Pulmonary artery endothelial cell (primary cell): ENCODE measurements at places on chromosomes 11 and 22.

DNA sequence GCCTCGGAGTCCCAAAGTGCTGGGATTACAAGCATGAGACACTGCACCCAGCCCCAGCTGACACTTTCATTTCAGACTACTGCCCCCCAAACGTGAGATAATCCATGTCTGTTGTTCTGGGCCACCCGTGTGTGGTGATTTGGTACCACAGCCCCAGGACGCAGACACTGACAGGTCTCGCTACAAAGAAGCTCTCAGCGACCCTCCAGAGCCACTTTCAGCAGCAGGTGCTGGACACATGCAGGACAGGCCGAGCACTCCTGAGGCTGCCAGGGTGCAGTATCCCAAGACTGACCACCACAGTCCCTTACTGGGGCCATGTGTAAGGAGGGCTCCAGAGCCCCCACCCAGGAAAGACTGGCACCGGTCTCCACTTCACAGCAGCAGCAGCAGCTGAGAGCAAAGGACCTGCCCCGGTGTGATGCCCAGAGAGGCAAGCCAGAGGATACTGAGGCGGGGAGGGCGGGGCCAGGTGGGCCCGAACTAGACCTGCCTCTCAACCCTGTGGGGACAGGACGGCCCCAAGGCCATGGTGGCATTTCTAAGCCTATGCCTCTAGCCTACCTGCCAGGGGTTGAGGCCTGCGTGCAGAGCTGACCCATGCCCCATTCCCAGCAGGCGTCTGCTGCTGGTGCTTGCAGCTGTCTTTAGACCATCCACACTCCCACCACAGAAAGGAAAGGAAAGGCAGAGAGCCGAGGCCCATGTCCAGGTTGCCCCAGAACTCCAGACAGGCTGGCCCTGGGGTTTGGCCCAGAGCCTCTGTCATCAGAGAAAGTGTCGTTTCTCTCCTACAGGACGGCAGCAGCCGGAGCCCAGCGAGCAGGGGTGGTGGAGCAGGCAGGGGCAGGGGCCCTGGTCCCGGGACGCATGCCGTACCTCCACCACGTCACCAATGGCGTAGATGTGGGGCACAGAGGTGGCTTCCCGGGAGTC is 28.0 kb upstream of the GNB1L start:
- DNase-seq, result no peak

GRCh38 chr22:39176714-39177455 is 24.4 kb upstream of the CBX7 start:
- no peak for DNase-seq

- DNase-seq, result no peak
These were observed 154.7 kb downstream of the CADM1 start for GRCh38 chr11:115349335-115350017.

- DNase-seq, result no peak
These were observed 300.9 kb upstream of the DDI1 start for GRCh38 chr11:103735497-103736032.
